NCI-H1417 treated with DMSO at 0.1 percent for 48 hours (cell line): ENCODE measurements at places on chromosomes 5 and 9.

GRCh38 chr5:568061-568781 lies 43.9 kb upstream of the CEP72 start:
- no peak for DNase-seq

DNA sequence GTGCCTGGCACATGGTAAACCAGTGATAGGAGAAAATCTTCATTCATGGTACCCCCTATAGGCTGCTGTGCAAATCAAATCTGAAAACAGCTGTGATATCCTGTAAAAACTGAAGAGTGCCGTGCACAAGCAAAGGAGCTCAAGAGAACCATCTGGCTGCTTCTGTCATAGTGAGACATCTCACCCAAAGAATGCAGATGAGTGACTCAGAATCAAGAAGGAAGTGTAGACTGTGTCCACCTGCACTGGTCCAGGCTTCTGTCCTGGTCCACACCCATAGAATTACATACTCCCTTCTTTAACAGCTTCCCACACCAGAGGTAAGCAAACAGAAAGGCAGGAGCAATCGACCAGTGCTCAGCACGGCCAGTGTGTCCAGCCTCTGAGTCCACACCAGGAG lies 195.9 kb downstream of the ASTN2 start:
- no peak for DNase-seq

- no peak for DNase-seq
These were observed 37.7 kb downstream of the UBAP2 start for GRCh38 chr9:34010979-34011378.

- no peak for DNase-seq
These were observed 68.7 kb downstream of the MARCHF3 start for GRCh38 chr5:126961702-126962101.

DNA sequence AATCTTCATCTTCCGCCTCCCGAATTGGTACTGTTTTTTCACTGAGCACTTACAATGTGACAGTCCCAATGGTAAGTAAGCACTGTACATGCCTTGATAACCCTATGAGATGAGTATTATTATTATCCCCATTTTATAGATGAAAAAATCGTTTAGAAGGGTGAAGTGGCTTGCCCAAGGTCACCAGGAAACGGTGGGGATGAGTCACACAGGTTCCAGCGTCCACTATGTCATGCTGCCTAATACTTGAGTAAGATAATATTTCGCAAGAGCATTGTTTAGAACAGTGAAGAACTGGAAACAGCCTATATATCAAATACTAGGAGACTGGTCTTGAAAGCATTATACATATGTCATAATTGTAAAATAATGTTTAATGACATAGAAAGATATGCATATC lies 12.9 kb downstream of the HAND1 start:
- no peak for DNase-seq

DNA sequence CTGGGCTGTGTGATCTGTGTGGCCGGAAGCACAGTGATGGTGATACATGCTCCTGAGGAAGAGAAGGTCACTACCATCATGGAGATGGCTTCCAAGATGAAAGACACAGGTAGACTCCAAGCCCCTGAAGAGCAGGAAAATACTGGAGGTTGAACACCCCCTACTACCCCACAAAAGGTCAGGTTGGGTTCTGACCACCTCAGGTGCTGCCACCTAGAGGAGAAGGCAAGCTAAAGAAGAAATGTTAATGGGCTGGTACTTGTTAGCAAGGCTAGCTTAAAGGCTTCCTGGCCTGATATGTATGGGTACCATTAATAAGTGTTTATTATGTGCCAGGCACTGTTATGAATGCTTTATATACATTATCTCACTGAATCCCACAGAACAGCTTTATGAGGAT lies 11.7 kb downstream of the NIPAL4 start:
- DNase-seq = no peak

GRCh38 chr9:96033896-96034295 lies 158.4 kb downstream of the ERCC6L2 start:
- no peak for DNase-seq

DNA sequence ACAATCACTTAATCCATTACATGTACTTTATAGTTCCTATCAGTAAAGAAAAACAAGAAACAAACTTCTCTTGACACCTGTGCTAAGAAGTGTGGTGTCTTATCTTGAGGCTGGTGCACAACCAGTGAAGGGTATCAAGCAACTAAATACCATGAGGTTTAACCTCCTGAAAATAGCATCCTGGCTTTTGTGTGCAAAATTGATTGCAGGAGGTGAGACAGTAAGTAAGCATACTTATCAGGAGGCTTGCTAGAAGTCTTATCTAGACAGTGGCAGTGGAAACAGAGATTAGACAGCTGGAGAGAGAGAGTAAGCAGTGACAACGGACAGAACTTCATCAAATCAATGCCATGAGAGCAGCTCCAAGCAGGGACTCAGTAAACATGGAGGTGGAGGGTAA lies 730.3 kb downstream of the DNAH5 start:
- DNase-seq = no peak

- DNase-seq = no peak
These were observed 34.5 kb upstream of the NCS1 start for GRCh38 chr9:130137641-130138081.
